ENCODE measurements at places on chromosomes 5 and 9. TPM values are rescaled to one million over a fixed set of nuclear protein-coding genes. Genes with fewer than 3 reads are reported as not detected.

- no peaks in the 10 kb centered on the region for H3K36me3 ChIP-seq
- no peak overlapping the region for H3K27ac ChIP-seq
- H3K4me1 ChIP-seq, result peaks cover 5% of the 10 kb centered on the region
- H3K27me3 ChIP-seq, result no peaks in the 10 kb centered on the region
- H3K4me3 ChIP-seq, result no peak overlapping the region
Observed at GRCh38 chr5:95660060-95660459, 13.5 kb downstream of the RFESD start.

DNA sequence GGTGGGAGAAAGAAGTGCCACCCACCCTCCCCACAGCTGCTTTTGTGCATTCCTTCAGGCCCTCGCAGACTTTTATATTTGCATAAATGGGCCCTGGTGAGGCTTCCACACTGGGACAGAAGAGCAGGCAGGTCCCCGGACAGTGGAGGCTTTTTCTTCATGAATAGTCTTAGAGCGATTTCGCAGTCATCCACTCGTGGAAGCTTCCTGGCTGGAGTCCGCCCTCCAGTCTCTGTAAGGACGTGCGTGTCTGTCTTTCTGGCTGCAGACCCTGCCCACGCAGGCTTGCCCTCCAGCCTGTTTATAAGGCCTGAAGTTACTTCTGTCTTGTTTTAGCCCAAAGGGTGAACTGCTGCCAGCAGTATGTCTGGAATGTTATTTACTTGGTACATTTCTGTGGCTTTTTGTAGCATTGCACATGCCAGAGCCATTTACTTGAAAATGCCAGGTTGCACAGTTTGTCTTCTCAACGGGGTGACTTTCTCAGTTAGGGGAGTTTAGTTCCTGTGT lies 195.7 kb downstream of the AOPEP start:
- H3K36me3 ChIP-seq, result no peaks in the 10 kb centered on the region
- peak overlapping the region; percentile 88 for H3K27ac ChIP-seq
- H3K27me3 ChIP-seq, result no peaks in the 10 kb centered on the region
- no peak overlapping the region for H3K4me3 ChIP-seq
- no peak for DNase-seq

GRCh38 chr5:60287174-60287771 lies 393.7 kb upstream of the PDE4D start:
- DNase-seq, result no peak
- no peaks in the 10 kb centered on the region for H3K27me3 ChIP-seq
- H3K4me3 ChIP-seq, result no peak overlapping the region

GRCh38 chr5:52134013-52134650 lies 653.6 kb upstream of the ITGA1 start:
- no peak for DNase-seq
- no peaks in the 10 kb centered on the region for H3K4me1 ChIP-seq
- no peak overlapping the region for H3K27ac ChIP-seq
- no peaks in the 10 kb centered on the region for H3K27me3 ChIP-seq

- H3K4me3 ChIP-seq, result no peak overlapping the region
- no peaks in the 10 kb centered on the region for H3K4me1 ChIP-seq
Observed at GRCh38 chr9:30591461-30591860, 1793.0 kb upstream of the ACO1 start.

GRCh38 chr5:175382171-175382570 lies 61.8 kb downstream of the DRD1 start:
- no peak overlapping the region for H3K27ac ChIP-seq
- H3K4me3 ChIP-seq, result no peak overlapping the region
- H3K4me1 ChIP-seq, result no peaks in the 10 kb centered on the region
- H3K27me3 ChIP-seq, result no peaks in the 10 kb centered on the region

- no peaks in the 10 kb centered on the region for H3K36me3 ChIP-seq
- no peaks in the 10 kb centered on the region for H3K27me3 ChIP-seq
- H3K4me1 ChIP-seq, result peaks cover 3% of the 10 kb centered on the region
- H3K27ac ChIP-seq, result no peak overlapping the region
Observed at GRCh38 chr9:26205261-26205660, 527.0 kb upstream of the TUSC1 start.

- peak overlapping the region; percentile 75 for H3K27ac ChIP-seq
- H3K27me3 ChIP-seq, result no peaks in the 10 kb centered on the region
- peaks cover 53% of the 10 kb centered on the region for H3K4me1 ChIP-seq
- H3K36me3 ChIP-seq, result no peaks in the 10 kb centered on the region
Observed at GRCh38 chr5:91121347-91121993, 261.6 kb downstream of the ARRDC3 start.

DNA sequence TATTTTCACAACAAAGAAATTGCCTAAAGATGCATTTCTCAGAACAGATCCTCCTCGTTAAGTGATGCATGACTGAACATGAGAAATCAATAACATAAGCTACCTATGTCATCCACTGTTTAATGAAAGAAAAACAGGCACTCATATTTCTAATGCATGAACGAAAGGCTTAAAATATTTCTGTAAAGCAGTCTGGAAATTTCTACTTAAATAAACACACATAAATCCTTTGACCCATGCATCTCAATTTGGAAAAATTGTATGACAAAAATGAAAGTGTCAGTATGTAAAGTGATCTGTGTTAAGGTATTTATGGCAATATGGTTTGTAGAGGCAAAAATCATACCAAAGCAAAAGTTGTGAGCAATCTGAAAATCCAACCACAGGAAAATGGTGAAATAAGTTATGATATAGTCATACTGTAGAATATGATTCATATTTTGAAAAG lies 399.2 kb upstream of the GRAMD2B start:
- DNase-seq, result no peak
- no peak overlapping the region for H3K4me3 ChIP-seq
- H3K4me1 ChIP-seq, result no peaks in the 10 kb centered on the region

GRCh38 chr5:111834926-111835599 lies 78.1 kb upstream of the NREP start:
- no peaks in the 10 kb centered on the region for H3K27me3 ChIP-seq
- no peak overlapping the region for H3K27ac ChIP-seq
- no peak overlapping the region for H3K4me3 ChIP-seq
- H3K4me1 ChIP-seq, result peaks cover 8% of the 10 kb centered on the region
- H3K36me3 ChIP-seq, result no peaks in the 10 kb centered on the region
- DNase-seq, result no peak

- no peak overlapping the region for H3K27ac ChIP-seq
- no peak overlapping the region for H3K4me3 ChIP-seq
- H3K36me3 ChIP-seq, result no peaks in the 10 kb centered on the region
- H3K27me3 ChIP-seq, result no peaks in the 10 kb centered on the region
- DNase-seq, result no peak
- peaks cover 16% of the 10 kb centered on the region for H3K4me1 ChIP-seq
Observed at GRCh38 chr5:81685471-81685870, 65.4 kb downstream of the SSBP2 start.

- no peak overlapping the region for H3K4me3 ChIP-seq
- peaks cover 8% of the 10 kb centered on the region for H3K4me1 ChIP-seq
- DNase-seq, result no peak
- no peaks in the 10 kb centered on the region for H3K27me3 ChIP-seq
- no peaks in the 10 kb centered on the region for H3K36me3 ChIP-seq
- H3K27ac ChIP-seq, result no peak overlapping the region
Observed at GRCh38 chr9:124553738-124554137, 46.5 kb upstream of the NR5A1 start.

DNA sequence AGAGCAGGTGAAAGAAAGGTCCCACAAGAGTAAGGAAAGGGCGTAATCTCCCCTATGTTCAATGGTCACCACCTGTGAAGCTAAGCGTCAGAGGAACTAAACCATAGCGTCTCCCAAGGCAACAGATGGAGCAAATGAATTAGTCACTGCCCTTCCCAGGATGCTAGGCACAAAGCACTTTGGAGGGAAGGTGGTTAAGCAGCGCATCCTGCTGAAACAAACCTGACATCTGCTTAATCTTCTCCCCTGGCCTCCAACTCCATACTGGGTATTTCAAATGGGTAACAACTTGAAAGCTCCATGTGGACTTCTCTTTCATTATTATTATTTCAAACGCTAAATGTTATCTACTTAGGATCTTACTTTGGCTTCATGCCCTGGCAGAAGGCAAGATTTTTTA lies 227.3 kb downstream of the MLLT3 start:
- no peaks in the 10 kb centered on the region for H3K36me3 ChIP-seq
- no peak overlapping the region for H3K27ac ChIP-seq
- H3K4me1 ChIP-seq, result no peaks in the 10 kb centered on the region
- no peaks in the 10 kb centered on the region for H3K27me3 ChIP-seq

GRCh38 chr9:97397220-97397619 lies 14.7 kb upstream of the TDRD7 start:
- no peaks in the 10 kb centered on the region for H3K4me1 ChIP-seq
- no peak overlapping the region for H3K4me3 ChIP-seq
- H3K36me3 ChIP-seq, result no peaks in the 10 kb centered on the region
- no peak overlapping the region for H3K27ac ChIP-seq

DNA sequence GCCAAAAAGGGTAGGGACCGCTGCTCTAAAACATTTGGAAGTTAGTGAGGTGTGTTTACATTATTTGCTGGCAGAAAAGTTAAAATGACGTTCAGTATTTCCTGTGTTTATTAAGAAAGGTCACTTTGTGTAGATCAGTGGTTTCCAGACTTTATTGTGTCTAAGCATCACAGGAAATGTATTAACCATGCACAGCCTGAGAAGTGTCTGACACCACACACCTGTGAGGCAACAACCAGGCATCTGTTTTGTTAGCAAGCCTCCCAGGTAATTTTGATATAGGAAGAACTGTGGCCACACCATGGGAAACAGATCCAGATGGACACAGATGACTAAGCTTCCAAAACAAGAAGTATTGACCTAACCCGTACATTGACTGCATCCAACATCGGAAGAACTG lies 12.0 kb downstream of the TTC1 start:
- H3K27ac ChIP-seq, result no peak overlapping the region
- H3K4me3 ChIP-seq, result no peak overlapping the region
- peaks cover 16% of the 10 kb centered on the region for H3K36me3 ChIP-seq
- peaks cover 15% of the 10 kb centered on the region for H3K4me1 ChIP-seq
- no peaks in the 10 kb centered on the region for H3K27me3 ChIP-seq

DNA sequence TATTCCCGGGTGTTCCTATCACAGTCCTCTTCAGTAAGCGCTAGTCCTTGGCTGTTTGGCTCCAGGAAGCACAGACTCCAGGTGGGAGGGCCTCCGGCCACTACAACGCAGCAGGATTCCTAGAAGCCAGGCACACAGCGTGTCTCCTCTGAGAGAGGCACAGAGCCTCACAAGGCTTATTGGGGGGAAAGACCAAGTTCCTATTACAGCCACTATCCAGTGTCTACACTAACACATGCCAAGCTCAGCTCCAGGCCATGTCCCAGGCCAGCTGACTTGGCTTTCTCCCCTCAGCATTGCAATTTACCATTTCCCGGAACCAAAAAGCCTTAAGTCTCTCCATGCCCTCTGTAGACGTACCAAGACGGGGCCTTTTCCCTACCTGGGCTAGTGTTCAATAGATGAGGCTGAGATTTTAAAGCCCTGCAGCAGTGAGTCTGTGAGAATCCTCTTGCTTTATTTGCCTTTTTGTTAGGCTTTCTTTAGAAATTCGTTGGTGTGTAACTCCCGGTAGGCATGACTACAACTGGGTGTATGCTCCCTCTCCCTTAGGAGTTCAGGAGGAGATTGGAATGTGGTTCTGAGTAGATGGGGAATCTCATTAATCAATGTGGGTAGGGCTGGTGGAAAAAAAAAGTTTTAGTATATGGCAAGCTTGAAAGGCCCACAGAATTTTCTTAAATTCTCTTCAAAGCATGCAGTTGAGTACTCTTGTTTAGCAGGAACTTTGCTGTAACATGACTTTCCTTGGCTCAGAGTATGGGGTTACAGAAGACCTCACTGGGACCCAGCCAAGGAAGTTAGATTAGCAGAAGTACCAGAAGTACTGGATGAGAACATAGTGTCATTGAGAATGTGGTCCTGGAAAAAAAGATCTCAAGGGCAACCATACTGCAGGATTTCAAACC lies 84.3 kb upstream of the SLC1A3 start:
- no peaks in the 10 kb centered on the region for H3K36me3 ChIP-seq
- H3K27me3 ChIP-seq, result no peaks in the 10 kb centered on the region
- H3K4me1 ChIP-seq, result peaks cover 16% of the 10 kb centered on the region
- H3K4me3 ChIP-seq, result no peak overlapping the region
- DNase-seq, result no peak

DNA sequence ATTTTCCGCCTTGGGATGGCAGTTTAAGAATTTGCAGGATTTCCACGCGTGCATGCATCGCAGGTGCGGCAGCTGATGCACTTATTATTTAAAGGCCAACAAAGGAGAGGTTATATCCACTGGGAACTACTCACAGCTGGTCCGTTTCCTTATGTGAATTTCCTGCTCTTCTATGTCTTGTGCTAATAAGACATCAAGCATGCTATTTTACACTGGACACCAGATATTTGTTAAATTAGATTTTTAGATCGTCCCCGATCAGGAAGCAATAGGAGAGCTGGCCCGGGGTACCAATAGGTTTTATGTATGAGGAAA lies 476 bp upstream of the DTWD2 start:
- peaks cover 15% of the 10 kb centered on the region for H3K4me1 ChIP-seq
- H3K36me3 ChIP-seq, result no peaks in the 10 kb centered on the region
- H3K27ac ChIP-seq, result peak overlapping the region; percentile 97
- DNase-seq, result no peak

DNA sequence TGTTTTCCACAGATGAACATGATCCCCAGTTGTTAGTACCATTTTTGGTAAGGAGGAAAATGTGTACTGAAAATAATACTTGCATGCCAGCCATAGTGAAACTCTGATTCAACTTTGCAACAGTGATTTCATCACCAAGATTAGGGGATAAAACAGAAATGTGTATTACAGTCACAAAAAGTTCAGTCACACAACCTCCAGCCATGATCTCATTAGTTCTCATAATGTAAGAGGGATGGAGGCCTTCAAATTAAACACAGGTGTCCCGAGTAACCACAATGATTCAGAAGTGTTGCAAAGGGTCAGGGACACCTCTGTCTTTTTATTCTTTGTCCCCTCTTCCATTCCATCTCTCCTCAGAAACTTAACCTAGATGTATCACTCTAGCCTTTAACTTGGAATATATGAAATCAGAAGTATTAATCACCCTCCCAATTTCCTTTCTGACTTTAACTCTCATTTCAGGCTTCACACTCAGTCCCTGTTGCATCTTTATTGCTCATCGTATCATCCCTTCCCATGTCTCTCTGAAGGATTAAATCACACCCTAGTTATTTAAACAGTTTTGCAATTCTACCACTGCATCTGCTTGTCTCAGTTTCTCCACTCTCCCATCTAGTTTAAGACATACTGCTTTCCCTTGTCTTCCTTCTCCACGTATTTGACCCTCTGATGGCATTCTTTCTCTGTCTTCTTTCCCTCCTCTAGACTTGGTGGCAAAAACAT lies 291.2 kb downstream of the ADAMTS6 start:
- H3K4me1 ChIP-seq, result no peaks in the 10 kb centered on the region
- no peak overlapping the region for H3K27ac ChIP-seq
- no peaks in the 10 kb centered on the region for H3K27me3 ChIP-seq
- H3K36me3 ChIP-seq, result no peaks in the 10 kb centered on the region

GRCh38 chr5:148384380-148384737 lies 601 bp downstream of the FBXO38 start:
- peak overlapping the region; percentile 74 for H3K4me3 ChIP-seq
- no peak for DNase-seq
- no peaks in the 10 kb centered on the region for H3K27me3 ChIP-seq
- H3K36me3 ChIP-seq, result peaks cover 5% of the 10 kb centered on the region

Gene SPAAR
- 1.3 TPM for total RNA-seq

Gene C9orf50
- 0.64 TPM for total RNA-seq

Gene OMD
- 5.2 TPM for total RNA-seq

Gene CKMT2
- 3.4 TPM for total RNA-seq

Gene KLF9
- total RNA-seq, result 116 TPM

Gene DMRT3
- not detected for total RNA-seq

Gene IFNA13
- total RNA-seq, result not detected

Gene CCL28
- 10.7 TPM for total RNA-seq

Gene PCDHB5
- total RNA-seq, result 3.1 TPM

Gene NUTM2F
- not detected for total RNA-seq

Gene FOXD4
- not detected for total RNA-seq

Gene STPG3
- not detected for total RNA-seq

Gene ACOT12
- total RNA-seq, result 3.0 TPM

Gene NDST1
- 94.6 TPM for total RNA-seq

Gene PCDHGA12
- 6.5 TPM for total RNA-seq

Gene FOXI1
- 3.6 TPM for total RNA-seq

Gene PCDHA1
- not detected for total RNA-seq
